ENCODE measurements at places on chromosomes 5 and 9.

DNA sequence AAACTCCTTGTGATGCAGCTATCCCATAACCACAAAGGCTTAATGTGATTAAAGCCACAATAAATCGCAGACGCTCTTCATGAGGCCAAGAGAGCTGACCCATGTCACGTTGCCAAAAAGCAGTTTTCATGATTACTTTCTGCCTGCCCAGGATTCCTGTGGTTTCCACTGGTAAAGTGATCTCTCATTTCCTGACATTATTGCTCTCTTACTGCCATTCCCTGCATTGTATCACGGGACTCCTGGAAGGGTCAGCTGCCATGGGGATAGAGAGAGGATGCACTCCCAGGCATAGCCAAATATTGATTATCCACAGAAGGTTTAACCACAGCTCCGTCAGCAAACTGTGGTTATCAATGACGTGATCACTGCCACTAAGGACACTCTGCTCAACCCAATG lies 103.8 kb upstream of the SLC1A3 start:
- peak; percentile 95 for DNase-seq

- no peak for DNase-seq
Observed at GRCh38 chr9:129080298-129080600, 662 bp upstream of the DOLPP1 start.

- no peak for DNase-seq
Observed at GRCh38 chr5:174145821-174146220, 100.3 kb downstream of the NSG2 start.

DNA sequence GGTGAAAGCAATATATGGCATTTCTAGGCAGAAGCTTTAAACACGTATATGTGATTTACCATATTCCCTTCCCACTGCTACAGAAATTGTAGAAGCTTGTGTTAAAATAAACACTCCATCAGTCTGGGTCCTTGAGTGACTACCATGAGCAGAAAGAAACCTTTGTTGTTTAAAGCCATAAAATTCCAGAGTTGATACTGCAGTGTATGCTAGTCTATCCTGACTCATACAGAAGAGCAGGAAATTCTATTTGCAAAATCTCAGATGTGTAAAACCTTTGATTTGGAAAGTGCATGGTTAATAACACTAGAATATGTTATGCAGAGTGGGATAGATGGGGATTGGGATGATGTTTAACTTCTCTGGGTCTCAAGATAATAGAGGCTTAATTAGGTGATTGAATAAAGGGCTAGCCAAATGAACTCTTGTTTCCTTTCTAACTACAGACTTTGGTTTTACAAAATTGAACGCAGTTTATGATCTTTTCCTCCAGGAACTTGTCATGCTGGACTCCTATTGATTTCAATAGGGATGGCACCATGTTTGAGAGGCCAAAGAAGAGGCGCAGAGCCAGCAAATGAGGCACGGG lies 282.7 kb upstream of the VLDLR start:
- no peak for DNase-seq

DNA sequence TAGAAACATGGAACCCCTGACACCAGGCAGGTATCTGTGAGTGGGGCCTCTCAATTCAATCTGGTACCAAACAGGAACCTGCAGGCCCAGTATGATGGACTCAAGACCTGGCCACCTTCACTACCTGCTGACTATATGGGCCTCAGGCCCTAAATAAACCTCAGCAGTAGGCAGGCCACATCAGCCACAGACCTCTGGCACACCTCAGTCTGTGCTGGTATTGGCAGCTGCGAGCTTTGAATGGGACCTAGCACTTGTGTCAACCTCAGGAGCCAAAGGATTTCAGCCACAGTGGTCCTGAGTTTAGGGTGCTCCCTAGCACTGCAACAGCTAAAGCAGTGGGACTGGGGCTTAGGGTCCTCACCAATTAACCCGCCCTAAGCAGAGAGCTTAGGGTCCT lies 325.5 kb downstream of the ZNF608 start:
- DNase-seq = no peak

GRCh38 chr9:70484232-70485130 lies 70.0 kb upstream of the KLF9 start:
- DNase-seq = peak; percentile 81

DNA sequence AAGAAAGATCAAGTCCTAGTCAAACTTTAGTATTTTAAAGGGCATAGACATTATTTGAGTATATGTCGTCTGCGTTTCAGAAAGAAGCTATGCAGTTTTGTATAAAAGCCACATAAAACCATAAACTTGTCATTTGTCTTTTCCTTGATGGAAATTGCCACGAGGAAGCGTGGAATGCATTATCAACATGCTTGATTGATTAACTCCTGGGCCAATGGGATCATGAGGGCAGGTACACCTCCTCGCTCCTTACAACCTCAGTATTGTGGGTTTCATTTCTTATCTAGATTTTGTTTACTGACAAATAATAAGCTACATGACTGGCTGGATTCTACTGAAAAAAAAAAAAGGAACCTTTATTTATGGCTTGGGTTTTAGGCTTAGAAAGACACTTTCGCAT lies 122.5 kb upstream of the RFX3 start:
- DNase-seq = no peak

DNA sequence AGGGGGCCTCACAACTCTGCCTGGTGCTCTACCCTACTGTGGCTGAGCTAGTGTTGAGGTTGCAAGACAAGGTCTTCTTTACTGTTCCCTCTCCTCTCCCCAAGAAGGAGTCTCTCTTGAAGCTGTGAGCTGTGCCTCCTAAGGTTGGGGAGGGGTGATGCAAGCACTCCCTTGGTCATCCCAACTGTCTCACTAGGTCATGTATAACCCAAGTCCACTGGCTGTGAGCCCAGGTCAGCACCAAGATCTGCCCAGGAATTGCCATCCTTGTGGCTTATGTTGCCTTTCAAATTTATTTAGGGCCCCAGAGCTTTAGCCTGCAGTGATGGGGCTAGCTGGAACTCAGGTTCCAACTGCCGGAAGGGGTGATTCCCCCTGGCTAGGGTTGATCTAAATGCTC lies 10.3 kb upstream of the YTHDC2 start:
- DNase-seq = no peak

DNA sequence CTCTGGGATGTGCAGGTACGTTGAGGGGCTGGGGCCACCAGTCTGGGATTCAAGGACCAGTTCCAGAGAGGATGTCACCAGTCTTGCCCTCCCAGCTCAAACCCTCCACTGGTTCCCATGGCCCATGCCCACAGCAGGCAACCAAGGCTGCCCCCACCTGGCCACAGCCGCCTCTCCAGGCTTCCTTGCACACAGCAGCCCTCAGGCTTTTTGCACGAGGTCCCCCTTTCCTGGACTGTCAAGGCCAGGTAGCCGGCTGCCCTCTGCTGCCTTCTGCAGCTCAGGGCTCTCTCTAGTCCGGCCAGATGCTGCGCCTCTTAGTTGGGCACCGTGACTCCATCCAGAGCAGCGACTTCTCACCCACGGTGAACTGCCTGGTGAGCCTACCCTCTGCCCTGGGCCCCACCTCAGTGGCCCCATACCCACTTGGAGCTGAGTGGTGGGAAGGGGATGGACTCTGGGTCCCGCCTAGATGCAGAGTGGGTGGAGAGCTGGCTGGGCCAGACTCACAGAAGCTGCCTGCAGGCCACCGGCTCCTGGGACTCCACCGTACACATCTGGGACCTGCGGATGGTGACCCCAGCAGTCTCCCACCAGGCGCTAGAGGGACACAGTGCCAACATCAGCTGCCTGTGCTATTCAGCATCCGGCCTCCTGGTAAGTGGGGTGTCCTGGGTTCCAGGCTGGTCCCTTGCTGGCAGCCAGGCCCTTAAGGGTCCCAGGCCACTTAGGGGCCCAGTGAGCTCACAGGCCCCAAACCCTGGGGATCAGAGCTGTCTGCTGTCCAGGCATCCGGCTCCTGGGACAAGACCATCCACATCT lies 2.9 kb downstream of the WDR38 start:
- peak; percentile 36 for DNase-seq

- DNase-seq = no peak
Observed at GRCh38 chr9:5684101-5684500, 55.2 kb downstream of the RIC1 start.

DNA sequence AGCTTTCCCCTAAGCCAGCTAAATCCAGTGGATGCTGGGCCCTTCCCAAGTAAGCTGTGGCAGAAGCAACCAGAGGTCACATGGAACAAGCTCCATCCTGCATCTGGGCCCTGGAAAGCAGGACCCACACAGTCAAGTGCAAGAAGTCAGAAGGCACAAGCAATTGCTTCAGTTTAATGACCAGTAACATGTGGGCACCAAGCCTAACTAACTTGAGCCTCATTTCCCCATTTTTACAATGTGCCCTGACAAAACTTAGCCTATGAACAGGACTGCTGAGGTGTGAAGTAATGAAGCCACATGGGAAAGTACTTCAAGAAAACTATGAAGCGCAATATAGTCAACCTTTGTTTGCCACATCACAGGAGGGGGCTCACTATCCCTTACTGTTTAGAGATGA lies 90.5 kb downstream of the TLE1 start:
- DNase-seq = no peak

GRCh38 chr9:111195766-111196165 lies 134.3 kb downstream of the OR2K2 start:
- no peak for DNase-seq

GRCh38 chr9:123834889-123835562 lies 94.9 kb downstream of the DENND1A start:
- peak; percentile 65 for DNase-seq

DNA sequence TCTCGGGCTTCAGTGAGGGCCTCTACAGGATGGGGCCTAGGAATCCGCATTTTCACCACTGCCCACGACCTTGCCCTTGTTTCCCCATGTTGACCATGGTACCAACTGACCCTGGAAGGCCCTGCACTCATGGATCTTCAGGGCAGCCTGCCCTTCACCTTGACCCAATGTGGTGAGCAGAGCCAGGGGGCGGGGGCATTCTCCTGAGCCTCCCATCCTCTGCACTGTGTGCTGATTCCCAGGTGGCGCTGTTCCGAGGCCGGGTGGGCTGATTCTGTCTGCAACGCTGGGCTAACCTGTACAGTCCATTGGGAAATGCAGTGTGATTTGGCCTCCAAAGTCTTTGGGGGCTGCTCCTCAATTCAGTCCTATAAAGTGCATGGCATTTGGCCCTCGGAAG lies 68.7 kb downstream of the SHB start:
- DNase-seq = no peak

DNA sequence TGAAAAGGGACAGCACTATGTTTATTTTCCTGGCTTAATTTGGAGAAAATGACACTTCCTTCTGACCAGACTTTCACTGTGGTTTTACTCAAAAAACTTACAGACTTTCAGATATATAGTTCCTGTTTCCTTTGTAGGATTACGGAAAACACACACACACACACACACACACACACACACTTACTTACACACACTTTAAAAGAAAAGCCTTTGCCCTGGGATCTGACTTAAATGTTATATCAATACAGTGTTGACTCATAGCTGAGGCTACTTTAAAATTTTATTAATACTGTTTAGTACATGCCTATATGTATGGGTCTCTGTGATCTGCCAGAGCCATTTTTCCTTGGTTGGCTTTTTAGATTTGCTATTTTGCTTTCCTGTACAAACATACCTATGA lies 758.3 kb downstream of the DNAH5 start:
- peak; percentile 42 for DNase-seq

- no peak for DNase-seq
Observed at GRCh38 chr9:32525709-32526030, 326 bp downstream of the RIGI start.

DNA sequence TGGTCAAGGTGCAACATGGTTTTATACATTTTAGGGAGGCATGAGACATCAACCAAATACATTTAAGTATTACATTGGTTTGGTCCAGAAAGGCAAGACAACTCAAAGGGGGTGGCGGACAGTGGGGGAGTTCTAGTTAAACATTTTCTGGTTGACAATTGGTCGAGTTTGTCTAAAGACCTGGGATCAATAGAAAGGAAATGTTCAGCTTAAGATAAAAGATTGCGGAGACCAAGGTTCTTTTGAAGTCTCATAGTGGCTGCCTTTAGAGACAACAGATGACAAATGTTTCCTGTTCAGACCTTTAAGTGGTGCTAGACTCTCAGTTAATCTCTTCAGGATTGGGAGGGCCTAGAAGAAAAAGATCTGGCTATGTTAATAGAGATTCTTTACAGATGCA lies 47.7 kb upstream of the TTC39B start:
- no peak for DNase-seq

GRCh38 chr5:172293054-172293744 lies 9.6 kb upstream of the UBTD2 start:
- peak; percentile 64 for DNase-seq

DNA sequence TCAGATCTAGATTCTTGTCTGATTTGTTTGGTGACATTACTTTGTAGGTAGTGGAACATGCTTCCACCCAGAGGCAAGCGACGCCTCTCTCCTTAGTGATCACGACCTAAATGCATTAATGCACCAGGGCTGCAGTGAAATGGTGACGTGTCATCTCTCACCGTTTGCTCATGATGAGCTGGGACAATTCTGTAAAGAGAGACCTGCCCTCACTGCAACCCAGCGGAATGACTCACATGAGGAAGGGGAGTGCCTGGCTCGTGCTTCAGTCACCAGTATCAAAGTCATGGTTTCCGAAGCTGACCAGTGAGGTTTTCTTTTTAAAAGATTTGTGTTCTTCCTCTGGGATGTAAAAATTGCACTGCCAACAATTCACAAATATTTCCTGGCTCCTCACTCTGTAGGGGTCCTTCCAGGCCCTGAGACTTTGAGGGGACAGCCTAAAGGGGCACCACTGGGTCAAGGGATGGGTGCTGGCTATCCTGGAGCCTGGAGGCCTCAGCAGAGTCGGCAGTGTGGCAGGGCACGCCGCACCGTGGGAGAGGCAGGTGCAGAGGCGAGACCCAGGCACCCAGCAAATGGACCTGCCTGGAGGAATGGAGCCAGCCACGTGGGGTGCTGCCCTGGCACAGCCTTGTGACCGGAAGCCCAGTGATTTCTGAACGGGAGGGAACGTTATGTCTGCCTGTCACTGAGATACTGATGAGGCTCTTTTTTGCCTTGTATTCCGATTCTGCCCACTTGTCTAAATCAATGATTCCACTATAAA lies 17.3 kb downstream of the QSOX2 start:
- peak; percentile 74 for DNase-seq

DNA sequence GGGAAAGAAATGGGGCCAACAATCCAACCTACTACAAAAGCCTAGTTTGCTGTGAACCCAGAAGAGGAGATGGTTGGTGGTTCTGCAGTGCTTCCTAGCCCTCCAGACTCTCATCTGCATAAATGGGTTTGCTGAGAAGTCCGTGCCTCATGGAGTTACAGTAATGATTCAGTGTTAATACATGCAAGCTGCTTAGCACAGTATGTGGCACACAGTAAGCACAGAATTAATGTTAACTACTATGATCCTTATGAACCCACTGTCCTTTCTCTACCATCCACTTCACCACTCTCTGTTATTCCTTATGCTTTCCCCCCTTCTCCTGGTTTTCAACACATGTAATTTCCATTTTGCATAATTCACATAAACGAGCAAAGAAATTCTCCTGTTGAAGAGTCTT lies 100.0 kb downstream of the ACTBL2 start:
- no peak for DNase-seq

All from HCEC 1CT (cell line).